ENCODE measurements at places on chromosomes 12 and 14.

- DNase-seq, result no peak
These were observed 60.4 kb upstream of the FBRSL1 start for GRCh38 chr12:132429602-132429945.

- DNase-seq, result no peak
These were observed 39.1 kb downstream of the PLEKHA5 start for GRCh38 chr12:19168644-19169043.

GRCh38 chr12:52676163-52676562 is 4.0 kb downstream of the KRT1 start:
- no peak for DNase-seq

GRCh38 chr12:47709671-47710070 is 3.8 kb upstream of the RPAP3 start:
- DNase-seq, result no peak

GRCh38 chr12:52440821-52441319 is 6.7 kb upstream of the KRT75 start:
- no peak for DNase-seq
